Stimulated activated CD4-positive, alpha-beta T cell treated with anti-CD3 and anti-CD28 coated beads, Interleukin-15, amount 100 ng/mL, for 24 hours (primary cell): ENCODE measurements at places on chromosomes 7 and 10.

GRCh38 chr7:75756991-75757676 is 14.9 kb downstream of the CCL26 start:
- DNase-seq = no peak

- DNase-seq = no peak
These were observed 91.9 kb downstream of the ZWINT start for GRCh38 chr10:56269181-56269580.

DNA sequence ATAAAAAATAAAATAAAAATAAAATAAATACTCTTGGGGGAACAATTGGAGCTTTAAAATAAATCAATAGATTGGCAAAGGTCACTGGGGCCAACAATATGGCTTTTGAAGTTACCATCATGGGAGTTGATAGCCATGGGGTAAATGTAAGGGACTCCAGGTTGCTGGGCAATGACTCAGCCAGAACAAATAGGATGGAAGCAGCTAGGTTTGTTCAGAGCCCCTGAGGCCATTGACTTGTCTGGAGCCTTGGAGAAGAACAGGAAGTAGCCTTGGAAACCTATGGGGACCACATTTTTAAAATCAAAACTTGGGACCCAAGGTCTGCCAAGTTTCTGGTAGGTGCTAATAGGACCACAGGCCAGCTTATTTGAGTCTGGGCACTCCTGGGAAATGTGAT is 20.2 kb upstream of the FRA10AC1 start:
- no peak for DNase-seq

- no peak for DNase-seq
These were observed 448.1 kb downstream of the ETV1 start for GRCh38 chr7:13541326-13541725.

DNA sequence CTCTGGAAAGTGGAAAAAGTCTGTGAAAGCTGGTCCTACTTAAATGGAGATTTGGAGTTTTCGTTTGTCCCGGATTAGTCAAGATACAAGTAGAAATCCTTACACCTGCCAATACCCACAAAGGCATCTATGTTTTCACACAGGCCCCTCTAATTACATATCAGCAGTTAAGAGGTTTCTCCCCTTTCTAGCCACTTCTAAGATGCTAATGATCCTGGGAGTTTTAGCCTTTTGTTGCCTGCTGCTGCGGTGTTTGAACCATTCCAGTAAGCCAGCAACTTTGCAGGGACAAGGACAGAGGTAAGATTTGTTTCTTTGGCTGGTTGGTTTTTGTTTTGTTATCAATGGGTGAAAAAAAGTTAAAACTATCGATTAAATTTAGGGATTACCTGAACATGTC is 5.8 kb upstream of the C1QL3 start:
- DNase-seq = no peak
